ENCODE measurements at places on chromosomes 13 and 19. TPM values are rescaled to one million over a fixed set of nuclear protein-coding genes. Genes with fewer than 3 reads are reported as not detected.

The PSG2 gene
- not detected for total RNA-seq

- DNase-seq = no peak
Observed at GRCh38 chr19:13012690-13013608, 17.7 kb downstream of the NFIX start.

DNA sequence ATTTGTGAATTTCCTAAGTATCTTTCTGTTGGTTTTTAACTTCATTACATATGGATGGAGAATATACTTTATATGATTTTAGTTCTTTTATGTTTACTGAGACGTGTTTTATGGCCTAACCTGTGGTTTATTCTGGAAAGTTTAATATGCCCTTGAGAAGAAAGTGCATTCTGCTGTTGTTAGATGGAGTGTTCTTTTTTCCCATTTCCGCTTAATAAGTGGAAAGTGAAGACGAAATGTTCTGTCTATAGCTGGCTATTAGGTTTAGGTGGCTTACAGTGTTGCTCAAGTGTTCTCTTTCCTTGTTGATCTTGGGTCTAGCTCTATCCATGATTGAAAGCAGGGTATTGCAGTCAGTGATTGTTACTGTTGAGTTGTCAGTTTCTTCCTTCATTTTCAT lies 17.2 kb upstream of the TIMM50 start:
- DNase-seq = no peak

DNA sequence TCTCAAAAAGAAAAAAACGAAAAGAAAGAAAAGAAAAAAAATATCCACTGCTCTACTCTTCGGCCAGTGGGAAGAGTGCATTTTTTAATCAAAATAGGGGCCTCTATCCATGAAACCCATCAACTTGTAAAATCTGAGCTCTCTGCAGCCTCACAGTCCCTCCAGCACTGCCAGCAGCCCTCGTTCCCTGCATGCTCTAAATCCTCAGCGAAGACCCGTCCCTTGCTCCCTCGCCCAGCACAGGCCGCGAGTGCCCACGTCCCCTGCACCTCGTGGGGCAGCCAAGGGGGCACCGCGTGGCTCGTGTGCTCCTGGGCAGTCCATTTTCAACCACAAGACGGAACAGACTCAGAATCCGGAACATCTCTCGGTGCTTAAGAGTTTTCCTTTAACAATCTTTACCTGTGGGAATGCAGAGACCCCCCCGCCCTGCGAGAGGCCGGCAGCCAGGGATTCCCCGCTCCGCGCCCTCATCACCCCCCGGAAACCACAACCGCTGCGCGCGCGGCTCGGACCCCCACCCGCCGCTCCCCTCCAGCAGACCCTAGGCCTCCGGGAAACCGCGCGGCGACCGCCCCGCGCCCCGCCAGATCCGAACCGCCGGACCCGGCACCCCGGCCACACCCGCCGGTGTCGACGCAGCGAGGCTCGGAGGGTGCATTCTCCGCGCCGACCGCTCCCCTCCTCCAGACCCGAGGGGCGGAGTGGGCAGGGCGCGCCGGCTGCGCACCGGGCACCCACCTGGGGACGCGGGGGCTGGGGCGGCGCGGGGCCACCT lies 638 bp downstream of the ANKRD27 start:
- DNase-seq = no peak

DNA sequence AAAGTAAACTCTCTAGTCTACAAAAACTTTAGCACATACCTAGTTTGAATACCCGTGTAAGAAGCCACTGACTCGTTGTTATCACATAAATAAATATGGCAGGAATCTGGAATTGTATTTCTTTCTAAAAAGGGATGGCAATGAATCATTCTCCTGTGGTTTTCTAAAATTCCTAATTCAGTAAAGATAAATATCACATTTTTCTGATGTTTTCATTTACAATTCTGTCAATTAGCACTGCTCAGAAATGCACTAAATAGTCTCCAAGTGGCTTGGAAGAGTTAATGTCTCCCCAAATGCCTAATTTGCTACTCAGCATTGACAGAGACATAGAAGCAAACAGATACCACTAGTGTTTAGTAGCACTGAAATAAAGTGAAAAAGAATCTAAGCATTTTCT lies 547.7 kb upstream of the SLITRK1 start:
- DNase-seq = no peak

The CD177 gene
- total RNA-seq = 14.2 TPM

Measured in mesenteric fat pad (tissue), 1 donor.